ENCODE measurements at places on chromosomes 13 and 19.

DNA sequence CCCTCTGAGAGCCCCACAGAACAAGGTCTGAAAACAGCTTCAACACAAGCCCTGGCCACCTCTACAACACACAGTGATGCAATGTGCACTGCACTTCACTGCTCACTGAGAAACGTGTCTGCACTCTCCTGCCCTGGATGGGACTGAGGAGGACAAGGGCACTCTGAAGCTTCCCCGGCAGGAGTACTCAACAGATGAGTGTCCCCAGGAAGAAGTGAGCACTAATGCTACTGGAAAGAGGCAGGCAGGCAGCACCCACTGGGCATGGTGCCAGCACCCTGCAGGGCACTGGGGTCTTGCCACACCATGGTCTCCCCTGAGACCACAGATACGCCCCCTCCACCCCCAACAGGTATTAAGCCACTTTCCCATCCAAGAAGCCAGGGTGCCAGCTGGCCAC lies 17.7 kb upstream of the SLC35E1 start:
- no peak for DNase-seq

- no peak for DNase-seq
Measured at GRCh38 chr19:4908781-4909155, 533 bp upstream of the UHRF1 start.

DNA sequence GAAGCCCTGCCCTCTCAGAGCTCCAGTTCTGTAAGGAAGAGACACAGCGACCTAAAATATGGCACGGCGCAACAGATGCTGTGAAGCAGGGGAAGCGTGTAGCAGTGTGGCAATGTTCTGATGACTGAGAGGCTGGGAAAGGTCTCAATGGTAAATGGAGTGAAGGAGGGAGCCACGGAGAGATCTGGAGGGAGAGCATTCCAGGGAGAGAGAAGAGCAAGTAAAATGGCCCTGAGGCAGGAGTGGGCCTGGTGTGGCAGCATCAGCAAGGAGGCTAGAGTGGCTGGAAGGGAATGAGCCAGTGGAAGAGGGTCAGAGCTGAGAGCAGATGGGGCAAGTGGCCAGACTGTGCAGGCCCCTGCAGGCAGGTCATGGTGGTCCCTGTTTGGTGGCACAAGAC lies 16.4 kb downstream of the RCN3 start:
- no peak for DNase-seq

DNA sequence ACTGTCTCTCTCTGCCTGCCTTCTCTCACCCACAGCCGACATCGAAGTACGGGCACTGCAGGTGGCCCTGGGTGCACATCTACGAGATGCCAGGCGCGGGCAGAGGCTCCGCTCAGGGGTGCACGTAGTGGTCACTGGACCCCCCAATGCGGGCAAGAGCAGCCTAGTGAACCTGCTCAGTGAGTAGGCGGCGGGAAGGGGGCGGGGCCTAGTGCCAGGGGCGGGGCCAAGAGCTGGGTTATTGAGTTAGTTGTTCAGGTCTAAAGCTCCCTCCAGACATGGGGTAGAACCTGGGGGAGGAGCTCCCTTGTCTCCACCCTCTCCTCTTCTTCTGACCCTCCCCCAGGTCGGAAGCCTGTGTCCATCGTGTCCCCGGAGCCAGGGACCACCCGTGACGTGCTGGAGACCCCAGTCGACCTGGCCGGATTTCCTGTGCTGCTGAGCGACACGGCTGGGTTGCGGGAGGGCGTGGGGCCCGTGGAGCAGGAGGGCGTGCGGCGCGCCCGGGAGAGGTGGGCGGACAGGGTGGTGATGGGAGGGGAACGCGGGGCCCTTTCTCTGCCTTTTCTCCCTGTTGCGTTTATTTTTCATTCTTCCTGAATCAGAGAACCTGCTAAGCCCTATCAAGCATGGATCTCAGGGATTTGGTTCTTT lies 1.9 kb downstream of the GTPBP3 start:
- peak; percentile 42 for DNase-seq

DNA sequence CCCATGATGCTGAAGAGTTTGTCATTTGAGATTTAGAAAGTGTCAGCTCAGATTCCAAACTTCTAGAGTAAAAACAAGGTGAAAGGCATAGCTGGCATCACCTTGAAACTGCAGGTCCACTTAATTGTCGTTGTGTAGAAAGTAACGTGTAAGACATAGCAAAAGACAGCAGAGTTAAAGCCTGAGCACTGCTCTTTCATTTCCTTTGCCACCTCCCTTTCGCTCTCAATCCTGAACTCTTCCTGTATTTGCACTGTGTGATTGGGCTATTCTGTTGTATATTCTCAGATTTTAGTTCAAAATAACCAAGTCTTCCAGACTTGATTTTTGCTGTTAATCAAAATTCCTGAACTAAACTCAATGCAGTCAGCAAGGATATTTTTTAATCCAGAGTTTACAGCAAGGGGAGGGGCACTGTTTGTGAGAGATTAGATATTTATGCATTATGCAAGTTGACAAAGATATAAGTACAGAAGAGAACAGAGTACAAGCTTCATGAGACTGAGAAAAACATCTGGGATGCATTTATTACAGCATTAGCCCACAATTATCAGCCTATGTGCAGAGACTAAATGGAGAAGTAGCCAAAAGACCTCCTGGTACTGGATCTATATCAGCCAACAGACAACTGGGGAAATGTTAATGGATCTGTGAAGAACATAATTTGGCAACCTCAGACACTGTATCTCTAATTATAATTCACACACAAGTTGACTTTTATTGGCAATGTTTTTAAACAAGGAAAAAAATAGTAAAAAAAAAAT lies 328.6 kb downstream of the SUCLA2 start:
- DNase-seq: no peak

DNA sequence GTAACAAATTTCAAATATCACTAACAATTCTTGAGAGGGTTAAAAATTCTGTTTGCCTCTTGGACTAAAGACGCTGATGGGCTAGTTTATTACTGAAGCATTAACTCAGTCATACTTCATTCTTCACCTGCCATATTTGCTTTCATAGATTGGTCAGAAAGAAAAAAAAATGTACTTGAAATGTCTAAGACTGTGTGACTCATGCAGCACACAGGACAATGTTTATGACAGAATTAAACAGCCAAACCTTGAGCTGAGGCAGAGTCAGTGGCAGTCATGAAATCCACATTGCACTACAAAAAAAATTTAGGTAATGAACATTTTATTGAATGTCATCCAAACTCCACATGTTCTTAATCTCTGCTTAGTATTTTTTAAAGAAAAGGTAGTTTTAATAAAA lies 135.6 kb downstream of the PRR20E start:
- DNase-seq: no peak

DNA sequence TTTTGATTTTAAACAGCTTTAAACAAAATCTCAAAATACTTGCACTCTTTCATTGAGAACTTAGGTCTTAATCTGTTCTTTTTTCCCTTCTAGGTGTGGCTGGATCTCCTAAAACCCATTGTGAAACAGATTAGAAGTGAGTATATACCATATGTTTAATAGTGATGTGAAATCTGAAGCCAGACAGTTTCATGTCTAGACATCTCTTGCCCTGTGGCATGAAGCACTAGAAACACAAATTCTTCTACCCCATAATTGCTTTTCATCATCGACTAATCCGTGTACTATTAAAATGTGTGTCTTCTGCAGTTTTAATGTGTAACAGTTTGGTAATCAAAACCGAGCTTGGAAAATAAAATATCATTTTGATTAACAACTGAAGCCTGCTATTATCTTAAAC lies 188.2 kb upstream of the RNF113B start:
- no peak for DNase-seq

GRCh38 chr13:23344931-23345595 lies 88.4 kb downstream of the SACS start:
- no peak for DNase-seq

DNA sequence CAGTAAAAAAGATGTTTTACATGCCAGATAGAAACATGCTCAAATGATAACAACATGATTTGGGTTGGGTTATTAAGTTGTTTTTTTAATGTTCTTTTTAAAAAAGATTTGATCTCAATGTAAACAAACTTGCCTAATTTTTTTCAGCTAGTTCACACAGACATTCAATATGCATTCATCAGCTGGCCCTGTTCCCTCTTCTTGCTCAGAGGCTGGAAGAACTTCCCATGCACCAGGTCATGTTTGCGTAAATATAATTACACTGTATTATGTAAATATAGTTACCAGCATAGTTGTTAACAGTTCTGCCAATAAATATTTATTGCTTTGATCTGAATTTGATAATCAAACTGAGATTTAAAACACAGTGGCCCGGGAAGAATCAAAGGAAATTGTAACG lies 70.6 kb downstream of the ATP11A start:
- no peak for DNase-seq

DNA sequence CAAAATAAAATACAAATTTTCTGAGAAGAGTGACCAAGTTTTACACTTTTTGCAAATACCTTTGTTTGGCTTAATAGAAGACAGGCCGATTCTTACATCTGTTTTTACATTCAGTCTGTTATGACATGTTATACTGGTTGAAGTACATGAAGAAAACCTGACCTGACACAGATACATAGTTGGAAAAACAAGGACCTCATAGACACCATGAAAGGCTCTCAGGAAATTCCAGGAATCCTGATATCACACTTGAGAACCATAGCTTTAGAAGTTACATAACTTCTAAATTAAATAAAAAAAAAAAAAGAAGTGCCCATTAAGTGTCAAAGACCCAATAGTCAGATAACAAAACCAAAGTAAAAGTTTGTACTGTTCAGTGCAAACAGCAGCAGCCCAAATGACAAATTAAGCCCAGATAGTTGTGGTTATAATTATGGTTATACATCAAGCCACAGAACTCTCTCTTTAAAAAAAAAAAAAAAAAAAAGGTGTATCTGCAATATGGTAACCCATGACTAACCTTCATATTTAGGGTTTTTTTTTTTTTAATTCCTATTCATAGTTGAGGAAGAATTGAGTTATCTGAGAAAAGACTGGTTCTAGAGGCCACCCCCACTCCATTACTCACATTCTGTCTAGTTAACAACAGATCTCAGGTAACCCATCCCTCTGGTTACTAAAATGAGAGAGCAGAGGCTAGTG lies 19.8 kb downstream of the RBM26 start:
- DNase-seq: peak; percentile 46

- peak; percentile 23 for DNase-seq
Measured at GRCh38 chr13:91323349-91323748, 24.1 kb upstream of the MIR17HG start.

DNA sequence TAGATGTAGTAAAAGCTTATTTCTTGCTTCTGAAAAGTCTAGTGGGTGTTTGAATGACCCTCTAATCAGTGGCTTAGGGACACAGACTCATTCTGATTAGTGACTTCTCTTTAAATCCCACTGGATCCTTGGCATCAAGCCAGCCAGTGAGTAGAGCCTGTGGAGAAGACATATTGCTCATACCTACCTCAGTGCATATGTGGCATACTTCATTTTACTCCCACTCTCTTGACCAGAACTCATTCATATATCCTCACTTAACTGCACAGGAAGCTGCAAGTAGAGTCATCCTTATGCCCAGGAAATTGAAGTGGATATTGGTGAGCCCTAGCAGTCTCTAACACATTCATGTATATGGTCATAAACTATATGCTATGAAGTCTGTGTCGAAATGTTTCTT lies 148.3 kb downstream of the PDS5B start:
- DNase-seq: no peak

- DNase-seq: peak; percentile 89
Measured at GRCh38 chr19:49866933-49867782, at the start of gene PNKP. Gene PNKP (minus strand): TSS chr19:49867576. CDS start chr19:49867204, 372 bp downstream.

GRCh38 chr19:40704491-40705361 lies 12.0 kb downstream of the COQ8B start:
- no peak for DNase-seq

DNA sequence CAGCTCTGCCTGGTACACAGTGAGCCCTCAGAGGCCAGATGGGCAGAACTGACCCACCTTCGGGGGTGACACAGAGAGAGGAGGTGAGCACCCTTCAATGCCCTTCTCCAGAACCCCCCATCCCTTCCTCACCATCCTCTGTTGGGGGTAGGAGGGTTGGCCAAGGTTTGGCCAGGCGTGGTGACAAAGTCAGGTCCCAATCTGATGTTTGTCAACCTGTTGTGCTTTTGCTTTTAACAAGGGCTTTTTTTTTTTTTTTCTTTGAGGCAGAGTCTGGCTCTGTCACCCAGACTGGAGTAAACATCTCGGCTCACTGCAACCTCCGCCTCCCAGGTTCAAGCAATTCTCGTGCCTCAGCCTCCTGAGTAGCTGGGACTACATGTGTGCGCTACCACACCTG lies 7.3 kb downstream of the PTGIR start:
- no peak for DNase-seq

- DNase-seq: peak; percentile 60
Measured at GRCh38 chr13:49371943-49372613, 71.8 kb downstream of the CAB39L start.

GRCh38 chr13:50309882-50310594 lies 294.8 kb downstream of the KCNRG start:
- no peak for DNase-seq

GRCh38 chr13:107553838-107554237 lies 661.5 kb downstream of the LIG4 start:
- DNase-seq: no peak

- DNase-seq: no peak
Measured at GRCh38 chr19:14943601-14944000, 2.3 kb downstream of the OR7C2 start.

DNA sequence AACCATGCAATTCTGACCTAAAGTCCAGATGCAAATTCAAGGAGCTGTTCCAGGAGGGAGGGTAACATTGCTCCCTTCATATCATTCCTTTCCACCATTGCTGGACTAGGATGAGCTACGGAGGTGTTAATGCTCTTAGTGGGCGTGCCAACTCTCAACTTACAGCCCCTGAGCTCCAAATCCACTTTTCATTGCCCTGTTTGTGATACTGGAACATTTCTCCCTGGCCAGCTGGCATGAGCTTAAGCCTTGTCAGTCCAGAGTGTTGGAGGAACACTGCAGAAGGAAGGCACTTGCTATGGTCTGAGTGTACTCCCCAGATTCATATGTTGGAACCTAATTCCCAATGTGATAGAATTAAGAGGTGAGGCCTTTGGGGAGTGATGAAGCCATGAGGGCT lies 70.4 kb upstream of the FARP1 start:
- DNase-seq: no peak

DNA sequence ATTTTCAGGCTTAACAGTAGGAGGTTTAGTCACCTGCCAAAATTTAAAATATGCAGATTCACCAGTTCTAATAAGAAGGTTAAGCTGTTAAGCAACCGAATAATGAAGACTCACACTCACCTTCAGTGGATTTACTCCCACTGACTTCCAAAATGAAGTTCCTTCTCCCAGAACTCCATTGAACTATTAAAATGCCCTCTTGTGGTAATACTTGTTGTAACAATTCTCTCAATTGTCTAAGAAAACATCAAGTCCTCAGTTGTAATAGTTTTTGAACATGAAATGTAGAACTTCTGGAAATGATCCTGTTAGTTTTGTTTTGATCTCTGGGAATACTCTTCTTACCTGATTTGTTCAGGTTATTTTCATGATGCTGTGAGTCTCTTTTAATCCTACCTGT lies 522.0 kb upstream of the ATXN8OS start:
- DNase-seq: no peak

- no peak for DNase-seq
Measured at GRCh38 chr13:29515372-29515771, 80.1 kb downstream of the SLC7A1 start.

DNA sequence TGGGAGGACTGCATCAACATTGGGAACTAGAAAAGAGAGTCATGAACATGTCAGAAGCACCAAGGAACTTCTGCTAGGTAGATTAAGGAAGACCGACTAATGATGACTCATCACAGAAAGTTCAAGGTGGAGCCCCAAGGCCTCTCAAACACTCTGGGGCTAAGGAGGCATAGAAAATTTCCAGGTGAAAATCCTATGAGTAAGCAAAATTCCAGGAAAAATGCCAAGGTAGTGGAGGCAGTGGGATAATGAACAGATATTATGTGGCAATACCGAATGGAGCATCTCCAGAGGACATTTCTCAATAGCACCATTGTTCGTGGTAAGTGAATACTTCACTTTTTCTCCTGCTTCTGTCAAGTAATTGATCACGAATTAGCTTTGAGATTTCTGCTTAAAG lies 336.5 kb downstream of the MZT1 start:
- no peak for DNase-seq
